ENCODE measurements at places on chromosomes 4 and X.

DNA sequence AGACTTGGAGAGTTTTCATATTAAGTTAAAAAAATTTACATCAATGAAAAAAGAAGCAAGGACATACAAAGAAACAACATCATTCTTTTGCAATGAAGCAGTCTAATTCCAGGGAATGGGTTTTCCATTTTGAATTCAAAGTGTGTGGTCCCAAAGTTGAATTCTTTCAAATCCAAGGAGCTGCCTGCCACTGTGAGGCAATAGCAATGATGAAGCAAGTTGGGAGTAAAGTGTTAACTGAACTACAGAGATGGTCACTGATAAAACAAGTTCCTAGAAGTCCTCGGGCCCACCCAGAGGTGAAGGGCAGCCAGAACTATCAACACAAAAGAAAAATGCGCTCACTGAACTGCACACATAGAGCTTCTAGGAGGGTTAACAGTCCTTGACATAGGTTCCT, 115.9 kb downstream of the RAB28 start:
- DNase-seq, result no peak

GRCh38 chrX:128781506-128781905, 729.3 kb upstream of the ACTRT1 start:
- DNase-seq, result no peak

GRCh38 chrX:17020356-17020755, 73.9 kb downstream of the REPS2 start:
- no peak for DNase-seq

GRCh38 chrX:51922561-51922960, 29.1 kb downstream of the MAGED1 start:
- DNase-seq, result no peak

- DNase-seq, result no peak
Measured at GRCh38 chrX:40006106-40007017, 91.4 kb downstream of the BCOR start.

- no peak for DNase-seq
Measured at GRCh38 chr4:20639346-20639745, 60.9 kb upstream of the PACRGL start.

- peak; percentile 17 for DNase-seq
Measured at GRCh38 chr4:147590249-147590920, 26.8 kb upstream of the TMEM184C start.

GRCh38 chr4:154779362-154779947, 1.6 kb upstream of the RBM46 start:
- no peak for DNase-seq

Measured in pulmonary artery endothelial cell (primary cell).